ENCODE measurements at places on chromosomes 2 and 18. TPM values are rescaled to one million over a fixed set of nuclear protein-coding genes. Genes with fewer than 3 reads are reported as not detected.

The DOCK10 gene
- total RNA-seq: 66.2 TPM

The IL18R1 gene
- 6.8 TPM for total RNA-seq

The EHD3 gene
- 10.7 TPM for total RNA-seq

The ALPP gene
- total RNA-seq: not detected

The HNRNPA3 gene
- 62.2 TPM for total RNA-seq

The PSD4 gene
- 0.82 TPM for total RNA-seq

The RNU2-63P gene
- not detected for total RNA-seq

The IL36RN gene
- total RNA-seq: not detected

The LRATD1 gene
- total RNA-seq: 0.08 TPM

The FEV gene
- not detected for total RNA-seq

The KIDINS220 gene
- total RNA-seq: 89.7 TPM

The TMEM182 gene
- not detected for total RNA-seq

The PMAIP1 gene
- 18.2 TPM for total RNA-seq

The SOX11 gene
- total RNA-seq: not detected

The SOCS6 gene
- total RNA-seq: 26.2 TPM

The BOK gene
- total RNA-seq: 15.3 TPM

The BCL2 gene
- total RNA-seq: 4.2 TPM

The KDSR gene
- total RNA-seq: 55.0 TPM

The EIF2B4 gene
- 29.7 TPM for total RNA-seq

The TUBA4B gene
- total RNA-seq: not detected

The PID1 gene
- total RNA-seq: 13.0 TPM

The CPS1 gene
- 35.7 TPM for total RNA-seq

The TEKT4 gene
- total RNA-seq: not detected

The ZNF514 gene
- 16.1 TPM for total RNA-seq

The CXCR4 gene
- total RNA-seq: 0.27 TPM

The ROCK2 gene
- total RNA-seq: 92.9 TPM

The RNF149 gene
- 46.4 TPM for total RNA-seq

The SRD5A2 gene
- total RNA-seq: not detected

The ALPG gene
- total RNA-seq: not detected

The VAMP5 gene
- 33.8 TPM for total RNA-seq

The IRS1 gene
- total RNA-seq: 29.7 TPM

The AGXT gene
- total RNA-seq: not detected

The FBXO41 gene
- total RNA-seq: 0.18 TPM

The MLPH gene
- total RNA-seq: 5.2 TPM

The TWIST2 gene
- total RNA-seq: 15.8 TPM

The REG3A gene
- not detected for total RNA-seq

The AFF3 gene
- not detected for total RNA-seq

The CTNNA2 gene
- 0.36 TPM for total RNA-seq

The SMAD4 gene
- total RNA-seq: 298 TPM

The ZNF892 gene
- total RNA-seq: 4.9 TPM

The ST8SIA5 gene
- not detected for total RNA-seq

The HAAO gene
- 0.90 TPM for total RNA-seq

The IL1R2 gene
- 0.57 TPM for total RNA-seq

Data from fibroblast of the aortic adventitia (primary cell).